ENCODE measurements at places on chromosomes 3 and 15.

- DNase-seq: no peak
Measured at GRCh38 chr3:156675830-156676767, 1.7 kb downstream of the TIPARP start.

DNA sequence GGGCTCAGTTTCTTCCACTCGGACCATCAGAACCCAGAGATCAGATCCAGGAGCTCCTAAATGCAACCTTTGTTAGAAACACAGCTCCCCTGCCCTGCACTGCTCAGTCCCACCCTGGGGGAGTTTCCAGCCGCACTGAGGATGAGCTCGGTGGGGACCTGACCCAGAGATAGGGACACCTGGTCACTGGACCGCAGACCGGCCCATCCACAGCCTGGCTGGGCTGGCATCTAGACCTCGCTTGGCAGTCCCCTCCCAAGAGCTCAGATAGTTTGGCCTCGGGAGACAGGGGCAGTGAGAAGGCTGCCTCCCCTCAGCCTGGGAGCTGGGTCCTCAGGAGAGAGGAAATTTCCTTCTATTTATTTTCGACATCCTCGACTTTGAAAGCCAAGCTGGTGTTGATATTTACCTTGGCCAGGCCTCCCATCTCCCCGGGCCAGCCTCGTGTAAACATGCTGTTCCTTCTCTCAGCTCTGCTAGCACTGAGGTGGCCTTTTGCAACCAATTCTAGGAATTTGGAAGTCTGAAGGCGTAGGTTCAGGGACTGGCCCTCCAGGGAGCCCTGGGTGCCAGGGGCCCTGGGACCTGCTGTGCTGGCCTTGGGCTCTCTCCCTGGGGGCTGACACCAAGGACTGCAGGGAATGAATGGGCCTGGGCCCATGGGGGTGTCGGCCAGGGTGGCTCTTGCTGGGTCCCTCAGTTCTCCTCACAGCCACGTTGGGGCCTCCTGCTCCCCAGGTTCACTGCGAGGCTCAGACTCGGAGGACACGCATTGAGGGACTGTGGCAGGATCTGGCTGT is 90.1 kb downstream of the VGLL4 start:
- DNase-seq: no peak

DNA sequence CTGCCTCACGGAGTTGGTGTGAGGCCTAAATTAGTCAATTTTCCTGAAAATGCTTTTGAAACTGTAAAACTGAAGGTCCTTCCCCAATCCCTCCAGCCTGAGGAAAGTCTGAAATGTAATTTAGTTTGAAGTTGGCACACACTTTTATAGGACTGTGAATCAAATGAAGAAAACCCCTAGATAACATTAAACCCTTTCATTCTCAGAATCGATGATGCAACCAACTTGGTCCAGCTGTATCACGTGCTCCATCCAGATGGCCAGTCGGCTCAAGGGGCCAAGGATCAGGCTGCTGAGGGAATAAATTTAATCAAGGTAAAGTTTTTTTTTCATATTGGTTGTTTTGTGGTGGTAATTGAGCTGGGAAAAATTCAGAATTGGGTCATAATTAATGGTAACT is 11.7 kb downstream of the MRPS22 start:
- no peak for DNase-seq

DNA sequence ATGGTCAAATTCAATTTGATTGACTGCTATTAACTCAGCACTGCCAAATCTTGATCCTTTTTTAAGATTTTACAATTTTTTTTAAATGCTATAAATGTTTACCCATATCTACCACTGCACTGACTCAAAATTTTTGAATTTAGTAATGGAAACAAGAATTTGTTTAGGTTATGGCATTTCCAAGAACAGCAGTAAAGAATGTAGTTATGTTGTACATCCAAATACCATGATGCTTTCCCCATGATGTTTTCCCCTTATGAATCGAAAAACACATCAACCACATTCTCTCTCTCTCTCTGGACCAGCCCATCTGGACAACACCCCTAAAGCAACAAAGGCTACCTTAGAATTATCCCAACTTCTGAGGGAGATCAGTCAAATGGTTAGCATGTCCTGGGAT is 14.2 kb downstream of the CHRM5 start:
- no peak for DNase-seq

DNA sequence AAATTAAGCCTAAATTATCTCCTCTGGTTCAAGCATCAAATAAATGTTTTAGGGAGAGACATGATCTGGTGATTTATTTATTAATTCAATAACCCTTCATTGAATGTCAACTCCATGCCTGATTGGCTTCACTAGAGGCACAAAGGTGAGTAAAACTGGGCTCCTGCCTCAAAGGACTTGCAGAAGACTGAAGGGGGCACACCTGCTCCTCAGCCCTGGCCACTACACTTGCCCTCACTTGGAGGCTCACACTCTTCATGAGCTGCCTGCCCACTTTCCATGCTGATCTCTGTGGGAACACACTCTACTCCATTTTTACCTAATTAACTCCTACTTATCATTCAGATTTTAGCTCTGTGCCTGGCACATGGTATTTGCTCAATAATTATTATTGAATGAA is 84.4 kb upstream of the KCNMB2 start:
- no peak for DNase-seq

DNA sequence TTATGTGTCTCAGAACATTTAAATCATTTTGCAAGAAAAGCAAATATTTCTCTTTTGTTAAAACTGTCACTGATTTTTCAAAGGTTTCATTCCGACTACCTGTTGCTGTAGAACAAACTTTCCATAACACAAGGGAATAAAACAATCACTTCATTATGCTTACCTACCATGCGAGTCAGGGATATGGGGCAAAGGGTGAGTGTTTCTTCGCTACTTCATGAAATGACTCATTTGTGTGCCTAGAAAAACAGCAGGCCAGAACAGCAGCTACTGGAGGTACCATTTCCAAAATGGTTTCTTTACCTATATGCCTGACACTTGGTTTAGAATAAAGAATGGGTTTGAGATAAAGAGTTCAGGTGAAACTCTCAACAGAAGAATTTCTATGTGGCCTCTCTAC is 712.5 kb downstream of the PLOD2 start:
- DNase-seq: no peak

GRCh38 chr15:52673734-52674133 is 5.5 kb downstream of the ATOSA start:
- no peak for DNase-seq

- no peak for DNase-seq
Measured at GRCh38 chr3:108180194-108180593, 42.0 kb downstream of the IFT57 start.

Measured in activated gamma-delta T cell (primary cell).